ENCODE measurements at places on chromosomes 2 and 18.

GRCh38 chr2:144510294-144510991 lies 9.5 kb downstream of the ZEB2 start:
- no peak for DNase-seq

- DNase-seq = peak; percentile 10
These were observed 98.7 kb downstream of the TWIST2 start for GRCh38 chr2:238946318-238947242.

DNA sequence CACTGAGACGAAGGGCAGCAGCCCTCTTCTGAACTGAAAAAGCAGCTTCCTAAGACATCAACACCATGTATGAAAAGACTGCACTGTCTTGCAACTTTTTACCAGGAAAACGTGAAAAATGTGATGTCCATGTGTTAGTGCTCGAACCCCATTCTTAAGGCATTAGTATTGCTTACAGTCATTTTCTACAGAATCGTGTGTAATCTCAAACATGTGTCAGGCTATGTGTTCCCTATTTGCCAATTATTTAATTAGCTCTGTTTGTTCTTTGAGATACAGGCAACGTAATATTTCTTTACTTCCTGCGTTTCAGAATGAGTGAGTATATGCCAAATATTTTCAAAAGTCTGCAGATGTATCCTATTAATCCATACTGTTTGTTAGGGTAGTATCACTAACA lies 307.7 kb upstream of the CCDC68 start:
- no peak for DNase-seq

DNA sequence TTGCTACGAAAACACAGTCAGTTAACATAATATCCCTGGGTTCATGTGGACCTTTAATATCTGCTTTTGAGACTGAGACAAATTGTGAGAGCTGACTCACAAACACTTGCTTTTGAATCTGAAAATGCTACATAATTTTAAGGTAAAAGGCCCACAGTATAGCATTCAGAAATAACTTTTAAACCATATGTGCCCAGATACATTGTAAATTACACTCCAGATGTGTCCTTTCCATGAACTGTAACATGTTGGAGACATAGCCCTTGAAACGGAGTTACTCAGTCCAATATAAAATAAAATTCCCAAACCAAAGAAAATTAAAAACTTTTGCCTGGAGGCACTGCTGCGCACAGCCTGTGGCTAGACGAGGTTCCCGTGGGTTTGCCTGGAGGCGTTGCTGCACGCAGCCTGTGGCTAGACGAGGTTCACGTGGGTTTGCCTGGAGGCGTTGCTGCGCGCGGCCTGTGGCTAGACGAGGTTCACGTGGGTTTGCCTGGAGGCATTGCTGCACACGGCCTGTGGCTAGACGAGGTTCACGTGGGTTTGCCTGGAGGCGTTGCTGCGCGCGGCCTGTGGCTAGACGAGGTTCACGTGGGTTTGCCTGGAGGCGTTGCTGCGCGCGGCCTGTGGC lies 131.9 kb upstream of the ALKAL2 start:
- no peak for DNase-seq

DNA sequence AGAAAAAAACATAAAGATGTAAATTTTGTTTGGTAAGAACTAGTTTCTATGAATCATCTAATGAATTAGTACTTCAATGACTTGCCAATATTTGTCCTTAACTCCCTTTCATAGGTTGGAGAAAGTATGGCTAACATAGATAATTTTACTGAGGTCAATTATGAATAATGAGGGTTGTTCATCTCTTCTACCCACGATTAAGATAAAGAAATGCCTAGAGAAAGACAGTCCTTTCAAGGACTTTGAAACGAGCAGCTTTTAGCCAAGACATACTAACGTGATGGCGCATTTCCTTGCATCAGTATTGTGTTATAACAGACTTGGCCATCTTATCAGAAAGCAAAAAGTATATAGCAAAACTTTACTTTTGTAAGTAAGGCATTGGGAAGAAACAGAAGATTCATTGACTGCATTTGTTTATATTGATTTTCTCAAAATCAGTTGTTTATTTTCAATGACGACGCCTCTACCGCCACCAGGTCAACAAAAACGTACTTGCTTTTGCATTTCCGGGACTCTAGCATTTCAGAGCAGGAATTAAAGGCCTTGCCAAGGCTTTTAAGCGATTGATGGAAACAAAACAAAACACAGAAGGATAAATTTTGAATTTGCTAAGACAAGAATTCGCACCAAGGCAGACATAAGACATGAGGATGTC lies 961 bp downstream of the RBM43 start:
- DNase-seq = no peak

GRCh38 chr2:143787674-143788073 lies 658.5 kb downstream of the ARHGAP15 start:
- DNase-seq = no peak

GRCh38 chr2:68774569-68775271 lies 40.1 kb downstream of the ARHGAP25 start:
- peak; percentile 77 for DNase-seq

GRCh38 chr2:11248-11941 lies 34.9 kb downstream of the FAM110C start:
- DNase-seq = peak; percentile 67

DNA sequence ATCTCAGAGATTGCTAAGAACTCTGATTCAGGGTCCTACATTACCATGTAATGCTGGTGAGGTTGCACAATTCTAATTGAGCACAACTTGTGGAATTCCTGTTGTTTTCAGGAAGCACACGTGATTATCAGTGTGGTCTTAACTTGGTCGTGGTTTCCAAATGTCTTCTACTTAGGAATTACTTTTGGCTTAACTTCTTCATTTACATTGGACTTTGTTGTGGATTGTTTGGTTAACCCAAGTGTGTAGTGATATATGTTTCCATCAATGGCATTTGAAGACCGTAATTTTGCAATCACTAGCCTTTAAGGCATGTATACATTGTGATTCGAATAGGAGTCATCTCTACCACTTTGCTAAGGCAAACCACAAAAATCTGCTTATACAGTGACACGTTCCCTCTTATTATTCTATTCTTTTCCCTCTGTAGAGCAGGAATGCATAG lies 373.3 kb downstream of the IRS1 start:
- DNase-seq = no peak
